Ureter (tissue), 1 donor: ENCODE measurements at places on chromosomes 7 and 10. TPM values are rescaled to one million over a fixed set of nuclear protein-coding genes. Genes with fewer than 3 reads are reported as not detected.

The GRM3 gene
- not detected for total RNA-seq

The PTN gene
- total RNA-seq = 8.3 TPM

The OR13A1 gene
- total RNA-seq = 1.4 TPM

The ZNF37A gene
- 21.1 TPM for total RNA-seq

The SPDYE5 gene
- 0.39 TPM for total RNA-seq

The ELMO1 gene
- total RNA-seq = 51.9 TPM

The ADARB2 gene
- not detected for total RNA-seq

The NKX1-2 gene
- total RNA-seq = not detected

The ENO4 gene
- 0.73 TPM for total RNA-seq

The STEAP1B gene
- total RNA-seq = 0.73 TPM

The ITGA8 gene
- total RNA-seq = 58.6 TPM

The LRRC4 gene
- total RNA-seq = 1.3 TPM

The MRC1 gene
- total RNA-seq = 13.1 TPM

The CNTNAP2 gene
- total RNA-seq = 0.21 TPM

The GATAD1 gene
- 54.0 TPM for total RNA-seq

The UNCX gene
- total RNA-seq = not detected

The CYP3A4 gene
- not detected for total RNA-seq

The C10orf90 gene
- not detected for total RNA-seq

The HKDC1 gene
- 0.10 TPM for total RNA-seq

The EN2 gene
- not detected for total RNA-seq

The LIPK gene
- not detected for total RNA-seq

The SFTPA1 gene
- total RNA-seq = 0.91 TPM

The GPR26 gene
- total RNA-seq = not detected

The GIMAP7 gene
- 24.5 TPM for total RNA-seq

The CEP55 gene
- 0.89 TPM for total RNA-seq

The PHYHIPL gene
- 2.4 TPM for total RNA-seq

The CALML3 gene
- total RNA-seq = not detected

The OGDHL gene
- 6.0 TPM for total RNA-seq

The PLEKHS1 gene
- 25.7 TPM for total RNA-seq

The TRIL gene
- 1.6 TPM for total RNA-seq

The RAB19 gene
- total RNA-seq = 3.7 TPM

The UCN3 gene
- total RNA-seq = not detected

The NUDT13 gene
- total RNA-seq = 2.5 TPM

The FAM25A gene
- total RNA-seq = not detected

The ZNF467 gene
- total RNA-seq = 9.7 TPM

The GTF2IRD2 gene
- 45.5 TPM for total RNA-seq

The PON1 gene
- not detected for total RNA-seq

The CALCR gene
- total RNA-seq = 0.16 TPM

The UBTD1 gene
- total RNA-seq = 6.2 TPM

The OR2A5 gene
- total RNA-seq = not detected

The GFRA1 gene
- 4.1 TPM for total RNA-seq

The C10orf143 gene
- 11.6 TPM for total RNA-seq

The IFIT2 gene
- total RNA-seq = 4.0 TPM

The MCM10 gene
- total RNA-seq = 1.6 TPM

The SLC26A4 gene
- total RNA-seq = 1.4 TPM

The ADD3 gene
- total RNA-seq = 140 TPM

The C10orf105 gene
- total RNA-seq = 0.34 TPM

The DOCK4 gene
- total RNA-seq = 37.9 TPM

The GJC3 gene
- total RNA-seq = not detected

The EBF3 gene
- total RNA-seq = 5.5 TPM
